Stimulated activated CD4-positive, alpha-beta T cell treated with anti-CD3 and anti-CD28 coated beads, Interleukin-1b, Interleukin-23, amount 100 ng/mL, for 1 hour (primary cell): ENCODE measurements at places on chromosomes 5 and 9.

GRCh38 chr5:149810856-149811255 lies 80.7 kb downstream of the PPARGC1B start:
- no peak for DNase-seq

GRCh38 chr5:151155775-151156506 lies 1.6 kb downstream of the ANXA6 start:
- no peak for DNase-seq

- no peak for DNase-seq
Measured at GRCh38 chr5:147648597-147648996, 133.9 kb downstream of the JAKMIP2 start.

DNA sequence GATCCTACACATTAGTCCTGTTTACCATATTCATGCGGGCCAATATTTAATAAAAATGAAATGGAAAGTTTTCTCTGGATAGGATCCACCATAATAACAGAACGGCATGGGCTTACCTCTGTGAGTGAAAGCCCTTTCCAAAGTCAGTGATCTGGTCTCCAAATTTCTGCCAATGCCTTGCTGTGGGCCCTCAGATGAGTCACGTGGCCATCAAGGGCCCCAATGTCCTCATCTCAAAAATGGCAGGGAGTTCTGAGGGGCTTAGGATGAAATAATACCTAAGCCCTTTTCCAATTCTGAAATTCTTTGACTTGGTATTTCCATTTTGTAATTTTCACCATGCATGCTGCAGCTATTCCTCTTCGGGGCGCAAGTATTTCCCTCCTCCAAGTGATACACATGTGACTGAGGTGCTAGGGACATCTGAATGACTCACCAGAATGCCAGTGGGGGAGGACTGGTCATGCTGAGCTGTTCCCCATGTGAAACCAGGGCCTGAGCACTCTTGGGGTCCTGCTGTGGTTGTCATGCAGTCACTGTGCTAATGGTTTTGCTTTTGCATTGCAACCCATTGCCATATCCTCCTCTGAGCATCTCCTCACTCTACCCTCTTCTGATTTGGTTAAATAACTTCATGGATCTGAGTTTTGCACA lies 35.0 kb downstream of the ITK start:
- no peak for DNase-seq

- no peak for DNase-seq
Measured at GRCh38 chr5:10500669-10501068, 59.0 kb downstream of the ROPN1L start.

DNA sequence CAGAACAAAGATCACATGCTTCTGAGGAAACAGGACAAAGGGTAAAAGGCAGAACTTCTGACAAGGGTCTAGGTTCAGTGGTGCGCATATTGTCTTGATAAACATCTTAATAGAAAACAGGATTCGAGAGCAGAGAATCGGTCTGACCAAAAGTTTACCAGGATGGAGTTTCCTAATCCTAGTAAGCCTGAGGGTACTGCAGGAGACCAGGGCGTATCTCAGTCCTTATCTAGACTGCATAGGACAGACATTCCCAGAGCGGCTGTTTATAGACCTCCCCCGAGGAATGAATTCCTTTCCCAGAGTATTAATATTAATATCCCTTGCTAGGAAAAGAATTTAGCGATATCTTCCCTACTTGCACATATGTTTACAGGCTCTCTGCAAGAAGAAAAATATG lies 32.4 kb upstream of the TNFSF8 start:
- no peak for DNase-seq

- DNase-seq: peak; percentile 24
Measured at GRCh38 chr9:111937781-111938426, 41.3 kb downstream of the UGCG start.

DNA sequence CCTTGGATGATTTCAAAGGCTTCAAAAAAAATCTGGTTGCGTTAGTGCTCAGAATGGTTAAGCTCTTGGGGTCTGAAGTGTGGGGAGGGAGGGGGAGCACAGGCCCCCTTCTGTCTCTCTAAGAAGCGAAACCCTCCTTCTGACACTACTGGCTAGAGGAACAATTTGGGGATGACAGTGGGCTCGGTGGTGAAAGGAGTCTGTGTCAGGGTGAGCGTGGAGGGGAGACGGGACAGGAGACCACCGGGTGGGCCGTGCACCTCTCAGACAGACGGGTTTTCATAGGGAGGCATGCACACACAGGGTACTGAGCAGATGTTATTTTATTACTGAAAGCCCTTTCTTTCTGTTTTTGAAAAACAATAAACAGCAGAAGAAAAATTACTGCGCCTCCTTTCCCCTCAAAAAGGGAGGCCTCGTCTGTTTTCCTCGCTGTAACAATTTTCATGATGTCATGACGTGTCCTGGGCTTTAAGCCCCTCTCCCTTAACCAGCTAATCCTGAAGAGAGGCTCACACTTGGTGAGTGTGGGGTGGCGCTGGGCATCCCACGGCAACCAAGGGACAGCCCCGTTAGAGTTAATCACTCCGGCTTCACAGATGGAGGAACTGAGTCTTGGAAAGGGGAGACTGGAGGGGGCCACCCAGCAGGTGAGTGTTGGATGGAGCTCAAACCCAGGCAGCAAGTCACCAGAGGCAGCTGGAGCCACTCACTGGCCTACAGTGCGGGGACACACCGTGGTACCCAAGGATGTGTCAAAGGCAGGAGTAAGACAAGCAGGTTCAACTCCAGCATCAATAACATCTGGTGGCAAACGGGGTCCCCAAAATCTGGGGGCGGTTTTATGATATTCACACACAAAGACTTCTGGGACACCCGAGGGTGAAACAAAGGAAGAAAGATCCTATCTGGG lies 53.4 kb downstream of the PTCH1 start:
- DNase-seq: no peak

DNA sequence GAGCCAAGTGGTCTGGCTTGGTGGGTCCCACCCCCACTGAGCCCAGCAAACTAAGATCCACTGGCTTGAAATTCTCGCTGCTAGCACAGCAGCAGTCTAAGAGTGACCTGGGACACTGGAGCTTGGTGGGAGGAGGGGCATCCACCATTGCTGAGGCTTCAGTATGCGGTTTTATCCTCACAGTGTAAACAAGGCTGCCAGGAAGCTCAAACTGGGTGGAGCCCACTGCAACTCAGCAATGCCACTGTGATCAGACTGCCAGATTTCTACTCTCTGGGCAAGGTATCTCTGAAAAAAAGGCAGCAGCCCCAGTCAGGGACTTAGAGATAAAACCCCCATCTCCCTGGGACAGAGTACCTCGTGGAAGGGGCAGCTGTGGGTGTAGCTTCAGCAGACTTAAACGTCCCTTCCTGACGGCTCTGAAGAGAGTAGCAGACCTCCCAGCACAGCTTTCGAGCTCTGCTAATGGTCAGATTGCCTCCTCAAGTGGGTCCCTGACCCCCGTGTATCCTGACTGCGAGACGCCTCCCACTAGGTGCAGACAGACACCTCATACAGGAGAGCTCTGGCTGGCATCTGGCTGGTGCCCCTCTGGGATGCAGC lies 18.2 kb upstream of the STK32A start:
- no peak for DNase-seq

- DNase-seq: no peak
Measured at GRCh38 chr9:84285381-84285780, 55.2 kb downstream of the SLC28A3 start.

DNA sequence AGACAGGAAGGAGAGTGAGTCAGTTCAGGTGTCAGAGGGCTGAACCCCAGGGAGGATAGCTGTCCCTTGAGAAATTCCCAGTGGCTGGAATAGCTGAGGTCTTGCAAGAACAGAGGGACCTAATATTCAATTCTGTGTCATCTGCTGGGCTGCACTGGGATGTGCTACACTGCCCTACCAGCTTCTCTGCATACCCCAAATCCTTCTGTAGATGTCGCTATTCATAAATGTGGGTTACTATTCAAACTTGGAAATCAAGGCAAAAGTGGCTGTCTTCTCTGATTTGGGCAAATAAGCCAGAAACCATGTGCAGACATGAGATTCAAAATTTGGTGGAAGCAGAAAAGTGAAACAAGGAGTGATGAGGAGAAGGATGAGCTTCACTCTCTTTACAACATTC lies 16.3 kb downstream of the TNFSF8 start:
- no peak for DNase-seq

GRCh38 chr5:134949316-134949715 lies 18.4 kb upstream of the CATSPER3 start:
- DNase-seq: no peak

- no peak for DNase-seq
Measured at GRCh38 chr9:115198001-115198400, 80.0 kb upstream of the TNC start.

DNA sequence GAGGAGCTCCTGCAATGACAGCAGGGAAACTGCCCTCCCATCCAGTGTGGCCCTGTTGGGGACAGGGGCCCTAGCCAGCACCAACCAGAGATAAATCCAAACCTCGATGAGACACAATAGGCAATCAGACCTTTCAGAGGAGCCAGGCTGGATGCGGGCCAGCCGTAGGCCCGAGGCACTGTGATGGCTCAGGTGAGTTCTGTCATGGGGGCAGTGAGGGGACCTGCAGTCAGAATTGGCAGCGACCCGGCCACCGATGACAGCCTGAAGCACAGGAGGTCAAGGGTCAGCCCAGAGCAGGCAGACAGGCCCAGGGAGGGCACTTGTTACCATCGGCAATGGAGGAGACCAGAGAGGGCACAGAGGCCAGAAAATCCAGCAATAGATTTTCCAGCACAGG lies 90.8 kb downstream of the FRMD3 start:
- no peak for DNase-seq

DNA sequence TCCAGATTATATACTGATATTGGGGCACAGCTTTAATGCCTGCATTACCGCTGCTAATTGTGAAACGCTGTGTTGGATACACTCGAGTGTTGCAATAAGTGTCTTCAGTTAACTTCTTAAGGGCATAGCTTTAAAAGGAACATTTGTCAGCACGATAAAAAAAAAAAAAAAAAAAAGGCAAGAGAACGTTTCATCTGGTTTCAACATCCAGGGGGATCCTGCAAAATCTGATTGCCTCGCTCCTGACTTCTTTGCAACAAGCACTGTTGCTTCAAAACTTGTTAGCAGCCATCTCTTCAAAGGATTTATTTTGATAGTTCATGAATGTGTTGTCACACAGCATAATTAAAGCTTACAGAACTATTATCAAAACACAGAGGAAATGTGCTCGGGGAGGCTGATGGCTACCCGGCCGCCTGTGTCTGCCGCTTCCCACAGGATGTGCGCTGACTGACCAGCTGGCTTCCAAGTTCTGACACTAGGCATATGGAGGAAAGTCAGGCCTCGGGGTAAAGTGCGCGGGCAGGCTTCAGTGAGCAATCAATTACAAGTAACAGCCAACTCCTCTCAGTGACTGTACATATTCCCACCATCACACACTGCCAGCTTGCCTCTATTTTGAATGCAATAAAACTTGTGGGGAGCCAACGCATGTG lies 77.7 kb downstream of the EBF1 start:
- DNase-seq: no peak

GRCh38 chr5:88876714-88877113 lies 6.3 kb downstream of the MEF2C start:
- DNase-seq: no peak

DNA sequence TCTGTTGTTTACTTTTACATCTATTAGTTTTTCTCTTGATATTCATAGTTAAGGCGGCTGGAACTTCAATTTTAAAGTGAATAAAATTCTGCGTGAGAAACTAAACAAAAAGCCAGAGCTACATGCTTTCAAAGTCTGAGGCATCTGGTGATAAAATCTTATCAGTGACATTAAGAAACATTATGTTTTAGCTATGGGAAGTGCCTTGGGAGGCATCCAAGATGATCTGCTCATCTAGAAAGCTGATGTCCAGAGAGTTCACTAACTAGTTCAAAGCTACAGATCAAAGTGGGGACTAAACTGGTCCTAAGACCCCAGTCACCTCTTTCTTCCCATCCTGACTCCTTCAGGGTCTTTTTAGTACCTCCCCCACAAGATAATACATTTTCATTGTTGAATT lies 37.2 kb downstream of the MRPS27 start:
- no peak for DNase-seq

GRCh38 chr5:175746851-175747250 lies 89.0 kb downstream of the HRH2 start:
- DNase-seq: no peak

- peak; percentile 28 for DNase-seq
Measured at GRCh38 chr5:35651002-35651756, 33.5 kb downstream of the SPEF2 start.

GRCh38 chr5:153831973-153832372 lies 206.7 kb downstream of the FAM114A2 start:
- DNase-seq: no peak

DNA sequence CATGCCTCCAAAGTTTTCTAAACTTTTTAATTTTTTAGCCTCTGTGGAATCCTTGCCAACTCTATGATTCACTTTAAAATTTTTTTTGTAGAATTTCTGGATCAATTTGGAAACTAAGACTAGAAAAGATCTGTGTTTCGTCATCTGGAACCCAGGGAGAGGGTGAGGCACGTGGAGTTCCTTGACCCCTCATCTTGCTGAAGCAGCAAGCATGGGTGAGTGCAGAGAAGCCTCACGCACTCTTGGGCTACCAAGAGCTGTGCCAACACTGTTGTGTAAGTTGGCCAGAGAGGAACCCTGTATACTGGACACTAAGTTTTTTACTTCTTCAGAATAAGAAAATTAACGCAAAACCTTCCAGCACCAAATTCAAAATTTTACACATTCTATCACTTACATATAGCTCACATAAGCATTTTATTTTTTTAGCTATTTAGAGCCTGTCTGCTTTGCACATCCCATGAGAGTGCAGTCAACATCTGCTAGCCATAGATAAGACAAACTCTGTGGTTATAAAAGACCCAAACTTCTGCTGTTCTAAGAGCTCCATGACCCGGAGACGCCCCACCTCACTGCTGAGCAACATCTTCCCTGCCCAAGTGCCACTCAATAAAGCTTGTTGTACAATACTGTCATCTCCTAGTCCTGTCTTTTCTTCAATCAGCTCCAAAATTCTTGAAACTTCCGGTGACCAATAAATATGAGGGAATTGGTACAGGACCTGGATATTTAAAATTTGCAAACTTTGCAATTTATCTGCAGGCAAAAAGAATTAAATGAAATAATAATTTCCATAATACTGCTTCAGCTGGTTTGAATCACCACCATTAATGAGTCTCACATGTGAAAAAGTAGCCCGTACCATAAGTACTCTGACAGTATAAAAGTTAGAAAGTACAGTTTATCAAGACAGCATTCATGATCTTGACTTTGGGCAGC lies 69.7 kb upstream of the ADCY2 start:
- no peak for DNase-seq

GRCh38 chr5:150694612-150695011 lies 6.2 kb downstream of the RBM22 start:
- DNase-seq: no peak

DNA sequence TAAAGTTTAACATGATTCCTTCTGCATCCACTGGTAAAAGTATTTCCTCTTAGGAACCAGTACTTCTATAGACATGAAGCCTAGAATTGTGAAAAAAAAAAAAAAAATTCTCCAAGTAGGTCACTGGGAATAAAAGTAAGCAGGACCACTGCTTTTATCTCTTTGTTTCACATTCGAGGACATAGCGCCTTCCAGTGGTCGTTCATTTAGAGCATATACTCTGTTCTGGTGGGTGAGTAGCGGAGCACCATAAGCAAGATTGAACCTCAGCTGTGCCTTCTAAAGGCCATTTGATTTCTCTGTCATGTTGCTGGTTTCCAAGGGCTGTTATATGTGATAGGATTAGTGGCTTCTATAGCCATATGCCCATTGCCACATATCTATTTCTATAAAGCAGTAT lies 393.1 kb downstream of the TMEM232 start:
- DNase-seq: no peak

GRCh38 chr5:98524773-98525172 lies 248.7 kb upstream of the RGMB start:
- no peak for DNase-seq
